GM13977 (cell line): ENCODE measurements at places on chromosomes 11 and 22.

GRCh38 chr22:38450234-38450797, 4.7 kb downstream of the KCNJ4 start:
- DNase-seq, result no peak

GRCh38 chr22:49966774-49967705, 6.5 kb downstream of the PIM3 start:
- no peak for DNase-seq

DNA sequence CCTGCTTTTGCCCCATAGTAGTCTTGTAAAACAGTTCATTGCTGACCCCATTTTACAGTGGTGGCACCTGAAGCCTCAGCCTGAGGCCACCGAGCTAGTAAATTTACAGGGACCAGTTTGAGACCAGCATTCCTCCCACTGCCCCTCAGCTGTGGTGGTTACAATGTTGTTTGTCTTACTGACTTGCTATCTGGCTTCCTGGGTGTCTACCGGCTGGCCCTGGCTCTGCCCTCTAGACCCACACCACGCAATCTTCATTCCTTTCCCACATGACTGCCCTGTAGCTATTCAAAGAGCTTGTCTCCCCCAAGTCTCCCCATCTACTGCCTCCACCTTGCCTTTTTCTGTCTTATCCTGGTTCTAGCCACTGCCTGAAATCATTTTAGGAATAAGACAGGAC, 20.8 kb downstream of the PIK3IP1 start:
- DNase-seq, result no peak

- DNase-seq, result no peak
Measured at GRCh38 chr11:32094923-32095322, 4.0 kb downstream of the RCN1 start.

DNA sequence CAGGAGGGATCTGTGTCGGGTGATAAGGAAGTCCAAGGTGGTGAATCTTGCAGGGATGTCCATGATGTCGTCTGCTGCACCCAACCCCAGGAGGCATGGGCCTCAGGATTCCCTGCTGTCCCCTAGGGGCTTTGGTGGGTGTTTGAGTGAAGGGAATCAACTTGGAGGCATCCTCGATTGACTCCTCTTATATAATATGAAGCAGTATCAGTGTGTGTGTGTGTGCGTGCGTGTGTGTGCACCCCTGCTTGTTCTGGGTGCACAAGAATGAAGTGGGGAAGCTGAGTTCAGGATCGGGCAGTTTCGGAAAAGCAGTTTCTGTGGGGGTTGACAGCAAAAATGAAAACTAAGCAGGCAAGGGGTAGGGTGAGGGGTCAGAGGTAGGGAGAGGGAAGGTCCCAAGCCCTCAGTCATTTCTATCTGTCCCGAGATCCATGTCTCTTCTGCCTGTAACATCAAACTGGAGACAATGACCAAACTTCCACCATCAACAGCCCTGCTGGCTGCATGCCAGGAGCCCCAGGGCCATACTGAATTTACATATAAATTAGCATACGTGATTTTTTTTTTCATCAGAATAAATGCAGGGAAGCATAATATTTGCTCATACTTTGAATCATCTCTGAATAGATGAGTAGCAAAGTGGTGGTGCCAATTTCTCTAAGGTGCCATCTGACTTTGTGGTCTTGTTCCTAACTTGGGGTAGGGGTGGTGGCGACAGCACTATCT, 2.0 kb downstream of the NTM start:
- no peak for DNase-seq

GRCh38 chr22:38086001-38086845, 2.2 kb upstream of the SLC16A8 start:
- no peak for DNase-seq

- DNase-seq, result no peak
Measured at GRCh38 chr11:121550247-121551030, 97.7 kb upstream of the SORL1-AS1 start.

GRCh38 chr22:44182588-44183286, 2.0 kb downstream of the PARVG start:
- DNase-seq, result no peak

GRCh38 chr11:8683115-8683807, 669 bp downstream of the RPL27A start:
- no peak for DNase-seq

GRCh38 chr11:120124355-120124754, 13.6 kb downstream of the TRIM29 start:
- DNase-seq, result no peak

GRCh38 chr11:131486100-131486499, 115.7 kb downstream of the NTM start:
- no peak for DNase-seq

- no peak for DNase-seq
Measured at GRCh38 chr11:107494055-107494454, 36.4 kb upstream of the CWF19L2 start.

DNA sequence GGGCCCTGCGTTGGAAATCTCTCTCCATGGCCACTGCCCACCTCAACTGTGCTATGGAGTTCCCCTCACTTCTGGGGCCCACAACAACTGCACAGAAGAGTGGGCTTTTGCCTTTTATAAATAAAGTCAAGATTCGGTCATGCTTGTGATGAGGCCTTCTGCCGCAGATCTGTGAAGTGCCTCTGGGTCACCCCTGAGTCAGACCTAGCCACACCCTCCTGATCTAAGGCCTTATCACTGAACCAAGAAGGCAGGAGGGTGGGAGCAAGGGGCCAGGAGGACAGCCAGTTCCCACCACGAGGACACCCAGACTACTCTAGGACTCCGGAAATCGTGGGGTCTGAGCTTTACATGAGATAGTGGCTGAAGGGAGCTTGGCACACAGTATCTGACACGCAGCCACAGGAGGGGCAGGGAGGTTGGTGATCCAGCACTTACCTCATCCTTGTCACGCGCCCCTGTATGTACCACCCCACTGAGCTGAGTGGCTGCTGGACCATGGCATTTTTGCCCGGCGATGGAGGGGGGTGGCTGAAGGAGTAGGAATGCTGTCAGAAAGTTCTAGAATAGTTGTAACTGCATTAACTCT, 115.7 kb downstream of the ABTB2 start:
- no peak for DNase-seq

DNA sequence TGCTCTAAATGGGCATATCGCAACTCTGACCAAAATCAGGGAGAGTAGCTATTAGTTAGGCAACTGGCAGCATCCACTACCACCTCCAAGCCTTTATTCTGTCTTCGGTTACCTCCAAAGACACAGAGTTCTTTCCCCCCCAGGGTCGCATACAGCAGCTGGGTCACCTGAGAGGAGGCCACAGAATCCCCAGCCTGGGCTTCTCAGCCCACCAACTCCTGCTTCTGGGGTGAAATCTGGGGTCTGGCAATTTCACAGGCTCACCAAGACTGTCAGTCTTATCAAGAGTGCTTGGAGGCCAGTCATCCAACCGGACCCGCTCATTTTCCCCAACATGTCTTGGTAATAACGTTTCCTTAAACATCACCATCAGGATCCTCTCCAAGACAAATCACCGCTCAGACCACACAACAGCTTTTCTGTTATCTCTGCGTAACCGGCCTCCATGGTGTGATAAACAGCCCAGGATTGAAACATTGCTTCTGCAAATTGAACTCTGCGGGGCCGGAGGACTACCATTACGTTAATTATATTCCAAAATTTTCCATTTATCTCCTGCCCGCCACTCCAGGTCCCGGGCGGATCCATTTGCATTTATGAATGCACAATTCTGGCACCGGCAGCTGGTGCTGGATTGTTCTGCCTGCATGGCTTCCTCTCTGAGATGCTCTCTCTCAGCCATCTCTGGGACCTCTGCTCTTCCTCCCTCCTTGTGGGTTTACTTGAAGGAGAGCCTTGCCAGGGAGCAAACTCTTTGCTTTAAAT, 35.6 kb downstream of the RTL6 start:
- DNase-seq, result no peak

DNA sequence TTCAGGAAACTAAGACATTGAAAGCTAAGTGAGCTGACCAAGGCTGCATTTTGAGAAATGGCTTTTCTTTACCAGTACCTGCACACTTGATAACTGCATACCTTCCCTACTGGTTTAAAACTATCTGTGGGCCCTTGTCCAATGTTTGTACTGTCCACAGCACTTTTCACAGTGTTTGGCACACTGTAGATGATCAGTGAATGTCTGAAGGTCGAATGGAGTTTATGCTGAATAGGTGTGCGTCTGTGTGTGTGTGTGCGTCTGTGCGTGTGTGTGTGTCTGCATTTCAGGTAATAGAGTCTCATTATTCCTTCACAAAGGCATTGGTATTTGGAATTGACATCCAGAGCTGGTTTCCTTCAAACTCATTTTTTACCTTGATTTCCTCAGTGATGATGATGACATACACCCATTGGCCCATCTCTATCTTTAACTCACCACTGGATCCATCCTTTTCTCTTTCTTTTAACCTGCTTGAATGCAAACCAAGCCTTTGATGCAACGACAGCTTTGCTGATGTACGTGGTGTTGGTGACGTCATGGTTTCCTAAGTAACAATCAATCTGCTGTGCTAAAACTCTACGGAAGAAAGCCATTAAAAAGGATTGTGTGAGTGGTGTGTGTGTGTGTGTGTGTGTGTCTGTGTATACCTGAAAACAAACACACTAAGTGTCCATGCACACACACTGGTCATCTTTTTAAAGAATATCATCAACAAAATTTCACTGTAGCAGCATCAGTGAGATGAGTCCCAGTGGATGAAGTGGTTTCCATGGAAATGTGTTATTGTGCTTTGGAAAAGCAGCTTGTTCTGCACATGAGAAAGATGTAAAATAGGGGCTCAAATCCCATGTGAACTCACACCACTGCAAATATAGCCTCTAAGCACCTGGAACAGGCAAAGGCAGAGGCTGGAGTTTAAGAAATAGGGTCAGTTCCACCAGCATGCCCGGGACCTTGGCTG, 490.2 kb upstream of the B3GAT1 start:
- DNase-seq, result no peak

- no peak for DNase-seq
Measured at GRCh38 chr11:117045956-117046355, 52.3 kb downstream of the SIK3 start.

DNA sequence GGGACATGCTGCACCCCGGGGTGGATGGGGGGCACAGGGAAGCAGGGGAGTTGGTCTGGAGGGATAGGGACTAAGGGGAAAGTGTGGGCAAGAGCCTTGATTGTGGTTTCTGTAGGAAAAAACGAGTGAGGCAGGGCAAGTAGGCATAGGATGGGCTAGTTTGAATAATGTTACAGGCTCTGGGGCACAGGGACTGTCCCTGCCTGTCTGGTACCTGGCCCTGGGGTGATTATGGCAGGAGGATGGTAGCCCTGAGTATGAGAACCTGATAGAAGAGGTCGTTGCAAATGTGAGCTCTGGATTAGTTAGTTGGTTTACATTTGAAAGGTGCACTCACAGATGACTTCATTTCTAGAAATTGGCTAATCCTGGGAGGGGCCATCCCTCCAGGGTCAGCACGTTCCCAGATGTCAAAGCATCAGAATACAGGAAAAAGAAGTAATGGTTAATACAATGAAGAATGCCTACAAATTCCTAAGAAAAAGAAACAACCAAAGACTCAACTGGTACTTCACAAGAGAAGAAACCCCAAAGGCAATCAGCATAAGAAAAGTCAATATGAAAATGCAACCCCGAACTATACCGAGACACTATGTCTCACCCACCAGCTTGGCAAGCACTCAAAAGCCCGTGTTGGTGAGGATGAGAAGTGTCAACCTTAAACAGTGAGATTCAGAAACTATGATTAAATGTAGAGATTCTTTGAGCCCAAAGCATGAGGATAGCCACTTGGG, 11.3 kb upstream of the SMIM38 start:
- peak; percentile 50 for DNase-seq

- DNase-seq, result peak; percentile 2
Measured at GRCh38 chr11:82229341-82229740, 504.3 kb downstream of the FAM181B start.

DNA sequence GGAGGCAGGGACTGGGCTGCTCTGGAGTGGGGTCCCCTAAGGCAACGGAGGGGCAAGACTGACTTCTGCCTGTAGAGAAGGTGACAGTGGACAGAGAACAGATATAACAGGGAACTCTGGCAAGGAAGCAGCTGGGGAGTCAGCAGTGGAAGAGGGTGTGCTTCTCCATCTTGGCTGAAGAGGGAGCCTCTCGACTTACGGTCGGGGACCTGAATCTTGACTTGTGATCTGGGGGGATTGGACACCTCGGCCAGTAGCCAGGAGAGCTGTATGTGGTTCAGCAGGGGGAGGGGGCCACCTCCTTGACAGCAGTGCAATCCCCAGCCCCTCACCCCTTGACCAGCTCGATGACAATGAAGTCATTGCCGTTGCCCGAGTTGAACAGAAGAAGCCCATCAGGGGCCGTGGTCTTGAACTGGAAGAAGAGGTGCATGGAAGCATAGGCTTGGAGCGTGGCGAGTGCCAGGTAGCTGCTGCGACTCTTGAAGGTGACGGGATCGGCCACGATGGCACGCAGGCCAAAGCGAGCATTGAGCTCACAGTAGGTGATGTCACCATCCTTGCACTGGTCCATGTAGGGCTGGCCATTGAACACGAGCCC, 60.0 kb downstream of the SLC22A12 start:
- DNase-seq, result peak; percentile 65

DNA sequence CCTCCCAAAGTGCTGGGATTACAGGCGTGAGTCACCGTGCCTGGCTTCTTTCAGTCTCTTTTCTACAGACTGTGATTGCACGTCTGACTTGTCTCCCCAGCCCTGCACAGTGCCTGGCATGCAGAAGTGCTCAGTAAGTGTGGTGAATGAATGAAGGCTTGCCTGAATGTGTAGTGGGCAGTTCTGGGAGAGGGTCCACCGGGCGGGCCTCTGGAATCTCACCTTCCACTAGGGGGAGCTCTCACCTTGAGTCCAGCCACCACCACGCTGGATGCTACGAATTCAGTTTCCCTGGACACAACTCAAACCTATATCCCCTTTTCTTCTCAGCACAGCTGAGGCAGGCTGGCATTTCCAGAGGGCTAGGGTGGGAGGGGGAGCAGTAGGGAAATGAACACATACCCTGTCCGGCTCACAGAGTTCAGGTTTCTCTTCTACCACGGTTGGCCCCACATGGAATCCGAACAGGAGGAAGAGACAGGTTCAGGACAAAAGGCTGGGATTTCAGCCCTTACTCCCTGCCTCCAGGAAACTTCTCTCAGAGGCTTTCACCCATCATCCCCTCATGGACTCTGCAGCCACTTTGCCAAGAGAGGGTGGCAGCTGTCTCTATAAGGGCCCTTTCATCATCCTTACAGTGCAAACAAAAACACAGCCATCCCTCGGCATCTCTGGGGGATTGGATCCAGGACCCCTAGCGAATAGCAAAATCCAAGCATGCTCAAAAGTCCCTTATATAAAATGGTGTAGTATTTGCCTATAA, 86.8 kb downstream of the NECTIN1 start:
- peak; percentile 58 for DNase-seq
